ENCODE measurements at places on chromosomes 7 and 10.

- DNase-seq, result no peak
These were observed 118.9 kb downstream of the AUTS2 start for GRCh38 chr7:69717221-69717620.

GRCh38 chr10:117755659-117756014, 213.1 kb downstream of the EMX2 start:
- DNase-seq, result no peak

GRCh38 chr7:127850195-127850594, 181.0 kb downstream of the LRRC4 start:
- no peak for DNase-seq

DNA sequence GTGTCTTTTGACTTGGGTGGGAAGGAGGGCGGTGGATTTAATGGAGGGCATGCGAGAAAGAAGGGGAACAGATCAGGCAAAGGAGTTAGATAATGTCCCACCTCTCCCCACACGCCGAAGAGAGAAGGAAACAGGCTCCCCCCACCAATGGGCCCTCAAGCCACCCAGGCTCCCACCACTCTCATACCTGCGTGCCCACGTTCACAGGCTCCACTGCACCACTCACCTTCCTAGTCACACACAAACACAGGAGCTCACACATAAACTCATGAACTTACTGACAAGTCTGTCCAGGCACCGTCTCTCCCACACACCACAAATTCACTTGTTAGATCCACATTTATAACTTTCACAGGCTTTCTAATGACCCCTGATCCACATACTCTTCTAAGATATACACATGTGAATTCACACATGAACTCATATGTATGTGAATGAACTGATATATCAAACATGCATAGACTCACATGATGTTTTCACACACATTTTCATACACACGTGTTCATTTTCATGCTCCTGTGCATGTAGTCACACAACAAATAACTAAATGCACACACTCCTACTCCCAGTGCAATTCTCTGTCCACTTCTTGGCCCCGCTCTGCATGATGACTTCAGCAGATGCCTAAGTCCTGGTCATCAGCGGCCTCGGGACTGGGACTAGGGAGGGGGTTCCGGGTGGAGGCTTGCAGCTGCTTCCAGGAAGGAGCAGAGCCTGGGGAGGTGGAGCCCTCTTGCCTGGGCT, 1.5 kb downstream of the LZTS2 start:
- DNase-seq, result no peak

GRCh38 chr10:97940534-97940933, 89.9 kb downstream of the CRTAC1 start:
- no peak for DNase-seq

Measured in CMK (cell line).